Ureter (tissue), 1 donor: ENCODE measurements at places on chromosomes 1 and 21. TPM values are rescaled to one million over a fixed set of nuclear protein-coding genes. Genes with fewer than 3 reads are reported as not detected.

HSF2BP gene
- 2.0 TPM for total RNA-seq

RER1 gene
- 141 TPM for total RNA-seq

KAZN gene
- total RNA-seq, result 40.6 TPM

GRCh38 chr21:26451081-26451740 is 121.9 kb downstream of the CYYR1 start:
- no peak for DNase-seq

C4BPA gene
- total RNA-seq, result 0.21 TPM

LRRC40 gene
- total RNA-seq, result 13.1 TPM

GRCh38 chr1:151369302-151369610 is 3.2 kb downstream of the SELENBP1 start:
- no peak for DNase-seq

GRCh38 chr1:149916193-149916897 is 1.3 kb downstream of the SV2A start:
- no peak for DNase-seq
